Ecto neural progenitor cell (in vitro differentiated cells): ENCODE measurements at places on chromosomes 12 and 14.

DNA sequence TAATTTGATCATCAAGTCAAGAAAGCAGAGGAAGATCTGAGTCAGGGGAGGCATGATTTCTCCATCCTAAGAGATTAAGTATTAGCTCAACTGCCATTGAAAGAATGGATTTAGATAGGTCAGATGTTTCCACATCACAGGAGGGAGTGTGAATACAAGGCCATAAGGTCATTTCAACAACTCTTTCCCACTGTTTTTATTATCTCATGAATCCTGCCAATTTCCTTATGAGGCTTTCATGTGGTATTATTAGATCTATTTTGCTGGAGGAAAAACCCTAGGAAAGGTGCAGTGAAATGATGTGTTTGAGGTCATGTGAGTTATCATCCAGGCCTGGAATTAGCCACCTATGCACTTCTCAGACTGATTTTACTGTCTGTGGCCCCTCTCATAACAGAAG lies 269.0 kb downstream of the NOVA1 start:
- DNase-seq = no peak

- DNase-seq = no peak
Measured at GRCh38 chr14:74886001-74886400, 4.3 kb downstream of the DLST start.

DNA sequence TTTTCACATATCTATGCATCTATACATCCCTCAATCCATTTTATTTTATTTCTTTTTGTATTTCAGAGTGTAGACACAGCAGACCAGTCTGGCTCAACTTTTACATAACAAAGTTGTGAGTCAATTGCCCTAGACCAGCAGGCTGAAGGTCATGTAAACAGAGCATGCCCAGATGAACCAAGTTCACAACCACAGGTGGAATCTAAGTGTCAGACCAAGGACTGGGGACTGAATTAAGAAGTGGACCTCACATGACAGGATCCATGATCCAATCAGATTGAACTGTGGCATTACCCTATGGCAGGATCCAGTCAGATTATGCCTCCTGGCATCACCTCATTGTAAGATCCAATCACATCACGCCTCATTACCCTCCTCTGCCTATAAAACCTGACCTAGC lies 455.8 kb downstream of the SOX5 start:
- DNase-seq = no peak

GRCh38 chr14:99540196-99541032 lies 59.2 kb downstream of the CCNK start:
- no peak for DNase-seq

GRCh38 chr12:101670007-101670671 lies 27.3 kb upstream of the CHPT1 start:
- peak; percentile 56 for DNase-seq

- DNase-seq = no peak
Measured at GRCh38 chr14:94021416-94022157, 4.6 kb upstream of the OTUB2 start.

DNA sequence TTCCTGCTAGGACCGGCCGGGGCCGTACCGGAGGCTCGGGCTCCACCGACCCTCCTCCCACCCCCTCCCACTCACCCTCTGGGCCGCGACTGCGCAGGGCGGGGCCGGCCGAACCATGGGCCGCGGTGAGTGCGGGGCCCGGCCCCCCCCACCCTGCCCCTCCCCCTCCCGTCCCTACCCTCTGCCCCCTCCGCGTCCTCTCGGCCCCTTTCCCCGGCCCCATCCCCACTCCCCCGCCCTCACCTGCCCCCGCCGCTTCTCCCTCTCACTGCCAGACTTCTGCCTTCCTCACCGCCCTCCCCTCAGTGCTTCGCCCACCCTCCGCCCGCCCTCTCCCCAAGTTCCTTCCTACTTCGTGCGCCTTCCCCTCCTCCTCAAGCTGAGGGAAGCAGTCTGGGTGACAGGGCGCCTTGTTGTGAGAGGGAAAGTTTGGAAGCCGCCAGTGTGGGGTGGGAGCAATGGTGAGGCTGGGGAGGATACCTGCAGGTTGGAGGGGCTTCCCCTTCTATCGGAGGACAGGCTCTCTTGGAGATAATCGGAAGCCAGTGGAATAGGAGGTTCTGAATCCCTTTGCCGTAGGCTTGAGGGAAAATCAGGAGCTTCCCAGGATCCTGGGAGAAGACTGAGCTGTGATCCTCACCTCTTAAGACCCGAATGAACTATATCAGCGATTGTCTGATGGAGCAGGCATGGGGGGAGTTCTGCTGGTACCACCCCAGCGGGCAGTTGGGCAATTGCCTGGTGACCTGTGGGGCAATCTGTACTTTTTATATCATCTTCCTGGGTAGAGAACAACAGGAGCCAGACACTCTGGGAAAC lies 472 bp downstream of the MBD6 start:
- no peak for DNase-seq

DNA sequence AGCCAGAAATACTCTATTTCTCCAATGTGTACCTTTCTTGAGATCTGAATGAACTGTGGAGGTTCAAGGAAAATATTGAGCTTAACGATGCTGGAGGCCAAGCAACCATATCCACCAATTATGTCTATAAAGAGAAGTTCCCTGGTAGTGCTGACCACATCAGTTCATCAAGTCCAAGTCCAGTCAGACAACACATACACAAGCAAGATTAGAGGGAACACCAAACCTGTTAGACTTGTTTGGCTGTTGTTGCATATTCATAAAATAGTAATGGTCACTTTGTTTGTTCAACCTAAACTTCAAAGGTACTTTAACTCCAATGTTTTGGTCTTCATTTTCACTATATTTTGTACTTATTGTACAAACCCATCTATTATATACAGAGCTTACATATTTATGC lies 81.6 kb downstream of the LMO3 start:
- DNase-seq = no peak

GRCh38 chr14:83255015-83255726 lies 1721.5 kb upstream of the SEL1L start:
- DNase-seq = no peak

GRCh38 chr12:23895792-23896218 lies 53.7 kb downstream of the SOX5 start:
- peak; percentile 78 for DNase-seq

DNA sequence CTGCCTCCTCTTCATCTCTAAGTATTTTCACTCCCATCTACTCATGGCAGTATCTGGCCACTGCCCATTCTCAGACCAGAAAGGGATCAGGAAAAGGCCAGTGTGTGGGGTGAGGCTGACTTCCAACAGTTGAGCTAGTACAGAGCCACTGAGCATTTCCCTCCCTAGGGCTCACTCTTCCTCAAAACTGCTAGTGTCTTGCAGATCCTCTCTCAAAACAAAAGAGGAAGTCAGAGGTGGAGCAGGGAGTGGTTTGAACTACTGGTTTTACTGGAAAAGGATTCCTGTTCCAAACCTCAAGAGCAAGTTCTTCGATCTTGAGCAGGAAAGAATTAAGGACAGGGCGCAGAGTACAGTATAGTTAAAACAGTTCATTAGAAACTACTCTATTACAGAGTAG lies 11.7 kb upstream of the RNASE10 start:
- no peak for DNase-seq

GRCh38 chr12:89856431-89856830 lies 147.8 kb upstream of the ATP2B1 start:
- no peak for DNase-seq

DNA sequence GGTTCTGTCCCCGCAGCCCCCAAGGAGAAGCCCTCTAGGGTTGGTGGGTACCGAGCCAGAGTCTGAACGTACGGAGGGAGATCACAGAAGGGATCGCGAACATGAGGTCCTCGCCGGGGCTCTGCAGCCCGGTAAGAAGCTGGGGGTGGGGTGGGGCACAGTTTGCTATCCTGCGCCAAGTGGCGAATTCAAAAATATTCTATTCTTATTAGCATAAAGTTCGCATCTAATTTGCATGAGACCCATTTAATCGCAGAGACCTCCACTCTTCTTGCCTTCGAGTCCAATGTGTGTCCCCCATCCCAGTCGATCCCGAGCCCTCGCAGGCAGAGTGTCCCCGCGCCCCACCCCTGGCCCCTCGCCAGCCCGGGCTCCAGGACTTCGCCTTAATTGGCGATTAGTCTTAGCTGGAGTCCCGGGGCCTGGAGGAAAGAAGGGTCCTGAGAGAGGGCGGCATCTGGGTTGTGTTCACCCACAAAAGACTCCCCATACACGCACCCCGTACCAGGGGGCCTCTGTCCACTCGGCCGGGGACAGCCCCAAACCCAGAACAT lies 604 bp upstream of the ARHGEF25 start:
- DNase-seq = no peak

DNA sequence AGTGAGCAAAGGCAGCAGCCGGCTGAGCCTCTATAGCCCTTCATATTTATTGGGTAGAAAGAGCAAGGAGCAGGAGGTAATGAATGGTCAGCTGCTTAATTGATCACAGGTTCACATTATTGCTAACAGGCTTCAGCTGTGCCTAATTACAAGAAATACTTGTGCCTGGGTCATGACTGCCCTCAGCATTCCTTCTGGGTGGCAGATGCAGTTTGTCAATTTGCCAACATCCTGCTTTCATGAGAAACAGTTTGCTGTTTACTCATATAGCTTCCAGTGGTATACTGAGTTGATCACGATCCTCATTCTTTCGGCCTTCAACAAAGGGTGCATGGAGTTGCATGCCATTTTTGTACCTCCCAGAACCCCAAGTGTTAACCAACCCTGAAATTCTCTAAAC lies 81.0 kb upstream of the PLEKHG7 start:
- DNase-seq = no peak

DNA sequence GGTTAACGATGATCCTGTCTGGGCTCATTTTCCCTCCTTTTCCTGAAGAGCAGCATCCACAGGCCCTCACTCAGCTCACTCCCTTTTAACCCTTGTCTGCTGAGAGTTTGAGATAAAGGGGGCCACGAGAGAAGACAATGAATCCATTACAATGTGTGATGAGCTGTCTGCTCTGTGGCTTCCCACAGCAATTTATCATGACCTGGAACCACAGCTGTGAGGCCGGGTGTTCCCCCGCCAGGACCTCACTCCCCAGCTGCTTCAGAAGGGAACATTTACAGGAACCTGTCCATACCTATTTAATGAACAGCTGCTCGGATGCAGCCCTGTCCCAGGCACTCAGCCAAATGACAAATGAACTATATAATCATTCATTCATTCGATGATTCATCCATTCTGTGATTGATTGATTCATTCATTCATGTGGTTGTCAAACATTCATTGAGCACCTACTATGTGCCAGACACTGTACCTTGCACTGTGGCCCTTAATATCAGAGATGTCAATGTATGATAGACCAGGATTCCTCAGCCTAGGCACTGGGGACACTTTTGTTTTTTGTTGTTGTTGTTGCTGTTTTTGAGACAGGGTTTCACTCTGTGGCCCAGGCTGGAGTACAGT lies 18.5 kb upstream of the P2RX7 start:
- no peak for DNase-seq

DNA sequence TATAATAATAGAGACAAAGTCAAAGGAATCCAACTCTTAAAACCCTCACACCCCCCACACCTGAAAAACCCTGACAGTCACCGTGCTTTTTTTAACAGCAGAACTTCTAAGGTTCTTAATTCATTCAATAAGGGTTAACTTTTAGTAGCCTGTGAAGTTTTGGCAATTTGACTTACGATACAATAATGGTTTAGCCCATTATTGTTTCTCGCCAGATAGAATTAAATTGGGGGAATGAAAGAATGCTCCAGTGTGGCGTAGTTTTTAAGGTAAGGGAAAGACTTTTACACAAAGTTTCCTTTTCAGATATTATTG lies 604 bp upstream of the MAGOHB start:
- DNase-seq = no peak

DNA sequence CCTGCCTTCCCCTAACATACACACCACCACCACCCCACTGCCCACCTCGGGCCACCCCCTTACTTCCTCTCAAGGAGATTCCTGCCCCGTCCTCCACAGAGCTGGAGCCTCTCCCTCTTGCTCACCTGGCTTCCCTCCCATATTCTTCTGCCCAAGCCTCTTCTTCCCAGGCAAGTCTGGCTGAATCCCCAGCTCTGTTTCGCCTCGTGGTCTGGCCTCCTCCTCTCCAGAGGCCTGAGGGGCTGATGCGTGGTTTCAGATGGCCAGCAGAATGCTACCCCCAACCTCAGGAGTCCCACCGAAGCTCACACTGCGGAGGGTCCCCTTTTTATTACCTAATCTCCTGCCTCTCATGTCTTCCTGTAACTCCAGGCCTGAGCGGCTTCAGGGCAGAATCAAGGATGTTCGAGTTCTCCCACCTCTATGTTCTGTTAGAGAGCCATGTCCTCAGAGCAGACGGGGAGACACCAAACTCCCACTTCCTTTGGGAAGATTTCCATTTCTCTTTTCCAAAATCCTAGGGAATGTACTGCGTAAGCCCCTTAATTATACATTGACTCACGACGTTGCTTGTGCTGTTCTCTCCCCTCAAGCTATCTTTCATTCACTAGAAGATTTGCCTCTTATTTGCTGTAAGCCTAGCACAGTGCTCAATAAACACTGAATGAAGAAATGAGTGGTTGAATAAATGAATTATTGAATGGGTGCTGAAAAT lies 33.9 kb upstream of the LTBP2 start:
- DNase-seq = no peak
